NCI-H187 (cell line): ENCODE measurements at places on chromosomes 6 and 20.

- DNase-seq = no peak
Measured at GRCh38 chr20:49397525-49397924, 84.9 kb downstream of the KCNB1 start.

DNA sequence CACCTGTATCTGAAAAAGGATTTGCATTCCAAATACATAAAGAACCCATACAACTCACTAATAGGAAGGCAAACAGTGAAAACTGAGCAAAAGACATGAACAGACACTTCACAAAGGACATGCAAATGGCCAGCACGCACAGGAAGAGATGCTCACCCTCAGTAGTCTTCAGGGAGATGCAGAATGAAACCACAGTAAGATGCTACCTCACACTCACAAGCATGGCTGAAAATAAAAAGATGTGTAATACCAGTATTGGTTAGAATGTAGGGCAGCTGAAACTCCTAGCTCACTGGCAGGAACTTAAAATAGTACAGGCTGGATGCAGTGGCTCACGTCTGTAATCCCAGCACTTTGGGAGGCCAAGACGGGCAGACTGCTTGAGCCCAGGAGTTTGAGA, 64.6 kb downstream of the SNX5 start:
- DNase-seq = no peak

- peak; percentile 40 for DNase-seq
Measured at GRCh38 chr20:62066339-62066982, 780 bp upstream of the TAF4 start.

DNA sequence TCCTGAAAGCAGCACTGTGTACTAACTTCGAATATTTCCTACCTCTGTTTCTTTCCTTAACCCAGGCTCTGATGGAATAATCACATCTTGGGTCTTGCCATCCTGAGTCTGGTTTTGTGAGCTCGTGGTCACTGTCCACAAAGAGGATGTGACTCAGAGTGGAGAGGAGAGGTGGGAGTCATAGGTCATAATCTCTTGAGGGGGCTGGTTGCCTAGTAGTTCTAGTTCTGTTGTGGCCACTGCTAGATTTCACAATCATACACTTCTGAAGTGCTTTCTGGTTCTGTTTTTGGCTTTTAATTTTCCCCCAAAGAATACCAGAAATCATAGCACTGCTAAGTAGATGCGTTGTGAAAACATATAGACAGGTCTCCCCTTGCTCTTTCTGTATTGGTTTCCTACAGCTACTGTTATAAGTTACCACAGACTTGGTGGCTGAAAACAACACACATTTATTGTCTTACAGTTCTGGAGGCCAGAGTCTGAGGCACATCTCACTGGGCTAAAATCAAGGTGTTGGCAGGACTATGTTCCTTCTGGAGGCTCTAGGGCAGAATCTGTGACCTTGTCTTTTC, 102.8 kb downstream of the NRSN1 start:
- DNase-seq = no peak

GRCh38 chr20:52071136-52071535, 120.4 kb downstream of the ZFP64 start:
- DNase-seq = no peak

- no peak for DNase-seq
Measured at GRCh38 chr6:3235486-3235885, 8.0 kb upstream of the TUBB2B start.

DNA sequence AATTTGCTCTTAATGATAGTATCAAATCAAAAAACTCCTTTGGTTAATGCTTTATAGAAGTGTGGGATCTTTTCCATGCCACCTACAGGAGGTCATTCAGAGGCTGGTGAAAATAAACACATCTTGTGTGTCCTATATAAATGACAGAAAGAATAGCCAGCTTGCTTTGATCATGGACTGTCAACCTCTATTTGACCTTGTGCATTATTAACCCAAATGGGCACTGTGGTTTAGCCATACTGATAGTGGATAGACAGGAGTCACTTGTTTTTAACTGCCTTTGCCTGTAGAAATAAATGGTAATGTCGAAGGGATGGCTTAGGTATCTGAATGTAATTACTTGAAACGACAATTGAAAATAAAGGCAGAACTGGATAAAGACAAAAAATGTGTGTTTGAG, 123.8 kb downstream of the CDKAL1 start:
- no peak for DNase-seq

DNA sequence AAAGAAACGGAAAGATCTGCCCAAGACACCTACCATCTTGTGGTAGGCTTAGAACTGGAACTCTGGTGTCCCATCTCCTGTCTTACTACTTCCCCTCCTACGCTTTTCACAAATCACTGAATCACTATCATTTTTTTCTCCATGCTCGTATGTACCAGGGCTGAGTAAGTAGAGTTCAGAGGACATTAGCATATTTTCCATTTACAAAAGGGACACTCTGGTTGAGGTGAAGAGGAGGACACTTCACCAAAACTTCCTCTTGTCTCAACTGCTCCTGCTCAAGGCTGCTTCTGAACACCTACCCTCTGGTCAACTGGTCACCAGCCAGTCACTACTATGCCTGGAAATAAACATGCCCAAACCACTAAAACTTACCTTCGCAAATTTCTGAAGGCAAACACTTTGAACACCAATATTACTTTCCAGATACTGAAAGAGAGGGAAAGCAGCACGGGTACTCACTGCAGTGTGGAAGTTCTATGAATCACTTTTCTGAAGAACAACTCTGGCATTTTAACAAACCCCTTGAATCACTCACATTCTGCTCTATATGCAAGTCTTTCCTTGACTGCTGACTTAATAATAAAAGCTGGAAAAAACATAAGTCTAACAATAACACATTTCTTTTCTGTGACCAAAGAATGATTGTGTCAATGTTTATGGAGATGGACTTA, 123.3 kb downstream of the INSM1 start:
- no peak for DNase-seq

DNA sequence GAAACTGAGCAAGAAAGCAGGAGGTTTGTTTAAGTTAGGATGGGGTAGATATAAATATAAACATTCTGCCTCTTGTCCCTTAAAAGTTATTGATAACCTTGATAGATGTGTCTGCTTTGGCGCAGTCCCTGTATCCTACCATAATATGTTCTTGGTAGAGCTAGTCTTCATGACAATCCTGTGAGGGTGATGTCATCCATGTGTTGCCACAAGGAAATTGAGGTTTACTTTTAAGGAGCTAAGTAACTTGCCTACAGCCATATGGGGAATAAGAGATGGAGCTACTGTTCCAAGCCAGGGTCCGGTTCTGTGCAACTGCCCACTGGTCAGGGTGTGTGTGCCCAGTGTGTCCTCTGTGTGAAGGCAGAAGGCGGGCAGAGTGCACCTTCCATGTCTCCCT, 78.5 kb downstream of the SSR1 start:
- no peak for DNase-seq

DNA sequence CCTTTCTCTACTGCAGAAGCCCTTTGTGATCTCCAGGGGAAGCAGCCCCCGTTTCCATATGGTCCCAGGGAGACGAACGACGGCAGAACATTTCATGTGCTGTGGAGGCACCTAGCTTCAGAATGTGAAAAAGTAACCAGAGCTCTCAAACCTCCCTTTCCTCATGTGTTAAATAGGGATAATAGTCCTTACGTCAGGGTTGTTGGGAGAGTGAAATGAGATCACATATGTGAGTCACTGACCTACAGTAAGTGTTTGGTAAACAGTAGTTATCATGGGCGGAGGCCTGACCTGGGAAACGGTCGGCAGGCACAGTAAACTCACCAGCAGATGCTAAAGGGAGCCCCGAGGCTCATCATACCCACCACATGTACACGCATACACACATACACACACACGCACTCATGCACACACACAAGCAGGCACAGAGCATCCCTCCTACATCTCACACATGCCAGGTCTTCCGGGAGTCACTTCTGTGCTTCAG, 89.7 kb downstream of the LY86 start:
- DNase-seq = no peak

GRCh38 chr6:41367700-41368099, 32.3 kb downstream of the NCR2 start:
- DNase-seq = peak; percentile 52

DNA sequence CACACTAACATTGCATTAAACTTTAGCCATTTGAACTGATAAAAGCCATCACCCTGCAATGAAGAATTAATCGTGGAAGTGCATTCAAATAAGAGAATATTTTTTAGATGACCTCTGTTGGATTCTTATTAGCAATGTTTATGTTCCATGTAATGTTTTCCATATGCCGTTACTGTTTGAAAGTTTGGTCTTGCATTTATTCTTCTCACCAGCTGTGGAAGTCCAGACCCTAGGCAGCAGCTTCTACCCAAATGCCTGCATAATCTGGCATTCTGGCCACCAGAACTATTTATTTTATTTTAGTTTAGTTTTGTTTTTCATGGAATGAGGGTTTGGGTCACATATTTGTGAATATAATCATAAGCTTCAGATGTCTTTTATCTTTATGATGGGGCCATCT, 140.4 kb downstream of the SAMD5 start:
- no peak for DNase-seq

GRCh38 chr6:107491760-107492660, 2.1 kb downstream of the SOBP start:
- no peak for DNase-seq

- DNase-seq = no peak
Measured at GRCh38 chr6:4066029-4066755, 12.7 kb downstream of the FAM217A start.

GRCh38 chr6:46921731-46922130, at the start of gene ADGRF5:
Gene ADGRF5, minus strand, starts transcription at chr6:46921938. Its CDS starts 15,176 bp downstream, at chr6:46906762.
- no peak for DNase-seq

- no peak for DNase-seq
Measured at GRCh38 chr6:37878150-37878710, 58.7 kb downstream of the ZFAND3 start.

- no peak for DNase-seq
Measured at GRCh38 chr20:12970372-12970821, 38.4 kb upstream of the SPTLC3 start.

- DNase-seq = no peak
Measured at GRCh38 chr20:20465252-20465651, 97.3 kb downstream of the INSM1 start.

DNA sequence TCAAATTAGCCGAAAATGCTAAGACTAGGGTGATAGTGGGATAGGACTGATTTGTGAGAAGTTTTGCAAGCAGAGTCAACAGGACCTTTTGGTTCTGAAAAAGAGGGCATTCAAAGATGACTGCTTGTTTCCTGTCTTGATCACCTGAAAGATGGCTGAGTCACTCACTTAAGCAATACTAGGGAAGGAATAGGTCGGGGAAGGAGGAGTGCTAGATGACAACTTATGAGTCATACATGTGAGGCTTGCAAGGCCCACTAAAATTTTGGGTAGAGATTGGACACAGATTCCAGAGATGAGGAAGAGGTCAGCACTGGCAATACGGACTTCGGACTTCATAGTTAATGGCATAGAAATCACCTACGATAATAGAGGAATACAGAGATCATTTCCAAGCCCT, 89.2 kb downstream of the FAM83B start:
- DNase-seq = no peak
